ENCODE measurements at places on chromosomes 3 and 15.

DNA sequence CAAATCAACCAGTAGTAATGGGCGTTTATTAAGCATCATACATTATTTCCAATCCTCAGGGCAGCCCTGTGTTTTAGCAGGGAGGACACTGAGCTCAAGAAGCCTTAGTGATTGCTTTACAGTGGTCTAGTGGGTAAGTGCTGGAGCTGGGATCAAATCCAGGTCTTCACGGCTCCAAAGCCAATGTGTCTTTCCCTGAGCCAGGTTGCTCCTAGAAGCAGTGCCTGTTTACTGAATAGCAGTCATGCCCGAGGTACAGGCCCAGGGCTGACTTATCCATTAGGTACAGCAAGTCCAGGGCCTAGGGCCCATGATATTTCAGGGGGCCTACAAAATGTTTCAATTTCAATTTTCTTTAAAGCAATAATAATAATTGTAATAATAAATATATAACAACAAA lies 9.6 kb upstream of the SMAD6 start:
- DNase-seq = no peak

DNA sequence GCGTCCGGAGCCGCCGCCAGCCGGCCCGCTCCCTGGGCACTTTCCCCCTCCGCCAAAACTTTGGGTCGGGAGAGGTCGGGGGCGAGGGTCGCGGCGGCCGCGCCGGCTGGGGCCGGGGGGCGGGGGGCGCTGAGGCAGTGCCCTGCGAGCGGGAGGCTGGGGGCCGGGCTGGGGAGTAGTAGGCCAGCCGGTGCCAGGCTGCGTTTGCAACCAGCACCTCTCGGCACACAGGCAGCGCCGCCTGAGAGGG lies 452 bp downstream of the BBX start:
- no peak for DNase-seq

- no peak for DNase-seq
These were observed 406.2 kb downstream of the MFSD1 start for GRCh38 chr3:159208050-159208449.

- DNase-seq = no peak
These were observed 42.0 kb downstream of the AGBL1 start for GRCh38 chr15:86121568-86122225.

DNA sequence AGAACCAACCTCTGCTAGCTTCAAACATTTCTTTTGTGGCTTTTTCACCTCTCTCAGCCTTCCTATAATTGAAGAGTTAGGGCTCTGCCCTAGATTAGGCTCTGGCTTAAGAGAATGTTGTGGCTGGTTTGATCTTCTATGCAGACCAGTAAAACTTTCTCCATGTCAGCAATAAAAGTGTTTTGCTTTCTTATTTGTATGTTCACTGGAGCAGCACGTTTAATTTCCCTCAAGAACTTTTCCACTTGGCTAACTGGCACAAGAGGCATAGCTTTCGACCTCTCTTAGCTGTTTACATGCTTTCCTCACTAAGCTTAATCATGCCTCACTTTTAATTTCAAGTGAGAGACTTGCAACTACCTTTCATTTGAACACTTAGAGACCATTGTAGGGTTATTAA lies 964.7 kb downstream of the ROBO2 start:
- no peak for DNase-seq

DNA sequence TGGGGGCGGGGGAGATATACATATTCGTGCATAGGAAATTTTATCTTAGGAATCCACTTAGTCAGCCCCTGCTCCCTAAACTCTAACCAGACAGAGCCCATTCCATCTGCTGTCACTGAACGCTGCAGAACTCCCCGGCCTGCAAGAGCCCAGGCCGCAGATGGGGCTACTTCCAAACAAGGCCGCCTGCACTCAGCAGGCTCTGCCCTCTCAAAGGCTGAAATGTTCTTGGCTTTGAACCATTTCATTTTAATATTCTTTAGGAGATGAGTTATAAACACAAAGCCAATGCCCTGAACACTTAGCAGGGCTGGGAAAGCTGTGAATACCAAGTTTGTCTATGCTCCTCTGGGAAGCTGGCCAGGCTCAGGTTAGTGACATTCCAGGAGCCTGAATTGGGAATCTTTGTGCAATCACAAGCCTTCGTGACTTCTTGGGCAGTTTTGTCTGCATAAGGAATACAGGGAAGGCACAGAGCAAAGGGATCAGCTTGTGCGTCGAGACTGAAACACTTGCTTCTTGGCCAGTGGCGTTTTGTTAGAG lies 65.0 kb downstream of the SYNM start:
- no peak for DNase-seq

GRCh38 chr3:108296239-108296638 lies at the start of gene HHLA2:
TSS of gene HHLA2 (plus strand) at chr3:108296548. CDS start at chr3:108351814, 55,266 bp downstream.
- DNase-seq = no peak

All from activated CD4-positive, alpha-beta T cell treated with anti-CD3 and anti-CD28 coated beads, Interleukin-2, amount 50 U/mL, for 1 hour (primary cell).